ENCODE measurements at places on chromosomes 1 and 21.

- no peak for DNase-seq
Measured at GRCh38 chr1:30902593-30903290, 5.8 kb downstream of the SDC3 start.

GRCh38 chr1:32706491-32706890 lies 3.9 kb upstream of the SYNC start:
- DNase-seq: no peak

DNA sequence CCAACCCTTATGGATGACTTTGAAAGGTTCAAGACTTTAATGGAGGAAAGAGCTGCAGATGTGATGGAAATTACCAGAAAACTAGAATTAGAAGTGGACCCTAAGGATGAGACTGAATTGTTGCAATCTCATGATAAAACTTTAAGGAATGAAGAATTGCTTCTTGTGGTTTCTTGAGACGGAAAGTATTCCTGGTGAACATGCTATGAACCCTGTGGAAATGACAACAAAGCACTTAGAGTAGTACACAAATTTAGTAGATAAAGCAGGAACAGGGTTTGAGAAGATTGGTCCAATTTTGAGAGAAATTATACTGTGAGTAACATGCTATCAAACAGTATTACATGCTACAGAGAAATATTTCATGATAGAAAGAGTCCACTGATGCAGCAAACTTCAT lies 215.4 kb downstream of the OMA1 start:
- no peak for DNase-seq

DNA sequence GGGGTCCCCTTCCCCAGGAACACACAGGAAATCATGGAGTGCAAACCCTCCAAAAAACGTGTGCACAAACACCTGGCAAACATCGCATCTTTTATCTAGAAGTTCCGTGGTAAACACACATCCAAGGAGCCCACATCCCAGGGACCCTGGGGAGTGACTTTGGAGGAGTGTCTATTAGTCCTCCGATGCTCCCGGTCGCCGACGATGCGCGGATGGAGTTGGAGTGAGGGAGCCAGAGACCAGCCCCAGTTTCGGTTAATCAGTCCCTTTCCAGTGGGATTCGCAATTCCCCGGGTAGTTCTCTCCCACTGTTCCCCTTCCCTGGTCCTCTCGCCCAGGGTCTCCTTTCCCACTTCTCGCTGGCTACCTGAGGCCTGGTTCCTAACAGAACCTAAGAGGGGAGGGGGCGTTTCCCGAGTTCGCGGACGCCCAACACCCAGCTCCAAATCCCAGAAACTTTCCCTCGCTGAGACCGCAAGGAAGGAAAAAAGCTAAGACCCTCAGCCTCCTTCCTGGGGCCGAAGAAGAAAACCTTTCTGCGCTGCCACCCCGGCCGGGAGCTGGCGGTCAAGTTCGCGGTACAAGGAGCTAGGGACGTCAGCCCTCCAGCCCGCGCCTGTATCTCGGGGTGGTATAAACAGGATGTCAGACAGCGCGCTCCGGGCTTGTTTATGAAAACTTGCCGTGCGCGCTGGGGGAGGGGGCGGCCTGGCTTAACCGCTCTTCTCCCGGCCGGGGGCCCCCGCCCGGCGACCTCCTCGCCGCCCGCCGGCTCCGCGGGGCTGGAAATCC lies 787 bp downstream of the JAK1 start:
- no peak for DNase-seq

DNA sequence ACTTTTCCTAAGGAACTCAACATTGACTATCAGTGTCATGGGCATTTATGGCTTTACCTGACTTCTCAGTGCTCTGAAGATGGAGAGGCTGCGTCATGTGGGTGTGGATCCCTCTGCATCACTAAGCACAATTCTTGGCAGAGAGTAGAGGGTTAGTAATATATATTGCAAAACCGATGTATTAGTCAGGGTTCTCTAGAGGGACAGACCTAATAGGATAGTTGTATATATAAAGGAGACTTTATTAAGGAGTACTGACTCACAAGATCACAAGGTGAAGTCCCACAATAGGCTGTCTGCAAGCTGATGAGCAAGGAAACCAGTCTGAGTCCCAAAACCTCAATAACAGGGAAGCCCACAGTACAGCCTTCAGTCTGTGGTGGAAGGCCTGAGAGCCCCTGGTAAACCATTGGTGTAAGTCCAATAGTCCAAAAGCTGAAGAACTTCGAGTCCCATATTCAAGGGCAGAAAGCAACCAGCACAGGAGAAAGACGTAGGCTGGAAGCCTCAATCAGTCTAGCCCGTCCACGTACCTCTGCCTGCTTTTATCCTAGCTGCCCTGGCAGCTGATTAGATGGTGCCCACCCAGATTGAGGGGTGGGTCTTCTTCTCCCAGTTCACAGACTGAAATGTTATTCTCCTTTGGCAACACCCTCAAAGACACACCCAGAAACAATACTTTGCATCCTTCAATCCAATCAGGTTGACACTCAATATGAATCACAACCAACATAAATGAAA lies 159.7 kb upstream of the NRIP1 start:
- no peak for DNase-seq

- no peak for DNase-seq
Measured at GRCh38 chr1:220224611-220225124, 47.6 kb downstream of the RAB3GAP2 start.

DNA sequence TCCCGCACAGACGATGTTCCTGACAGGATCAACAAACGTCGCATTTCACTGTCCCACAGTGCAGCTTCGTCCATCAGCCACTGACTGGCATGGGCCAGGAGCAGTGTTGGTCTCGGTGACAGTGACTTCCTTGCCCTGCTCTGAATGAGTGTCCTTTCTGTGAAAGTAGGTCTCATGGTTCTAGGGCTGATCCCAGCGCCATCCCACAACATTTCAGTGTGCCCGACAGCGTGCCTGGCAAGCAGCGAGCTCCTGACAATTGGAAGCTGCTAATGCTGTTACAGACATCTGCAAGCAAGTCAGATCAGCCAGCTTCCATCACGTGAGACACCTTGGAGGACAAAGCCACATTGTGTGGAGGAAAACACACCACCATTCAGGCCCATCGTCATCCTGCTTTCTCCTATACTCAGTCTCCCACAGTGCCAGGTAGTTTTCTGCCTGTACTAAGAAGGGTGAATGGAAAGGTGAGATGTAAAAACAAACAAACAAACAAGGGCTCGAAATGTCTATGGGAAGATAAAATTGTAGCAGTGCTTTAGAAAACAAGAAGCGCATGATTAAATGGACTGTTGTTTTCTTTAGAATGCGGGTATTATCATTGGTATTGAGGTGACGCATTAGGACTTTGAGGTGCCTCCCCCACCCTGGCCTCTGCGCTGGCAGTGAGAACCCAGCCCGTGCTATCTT lies 21.9 kb downstream of the ERRFI1 start:
- no peak for DNase-seq
